ENCODE measurements at places on chromosomes 7 and 10. TPM values are rescaled to one million over a fixed set of nuclear protein-coding genes. Genes with fewer than 3 reads are reported as not detected.
A peak's percentile ranks its signal among the peaks of the same experiment; 100 is the strongest.

The RPEL1 gene
- total RNA-seq: 0.13 TPM

The CUEDC2 gene
- total RNA-seq: 55.8 TPM

The SH2D4B gene
- under 0.01 TPM for total RNA-seq

The ITPRID1 gene
- not detected for total RNA-seq

DNA sequence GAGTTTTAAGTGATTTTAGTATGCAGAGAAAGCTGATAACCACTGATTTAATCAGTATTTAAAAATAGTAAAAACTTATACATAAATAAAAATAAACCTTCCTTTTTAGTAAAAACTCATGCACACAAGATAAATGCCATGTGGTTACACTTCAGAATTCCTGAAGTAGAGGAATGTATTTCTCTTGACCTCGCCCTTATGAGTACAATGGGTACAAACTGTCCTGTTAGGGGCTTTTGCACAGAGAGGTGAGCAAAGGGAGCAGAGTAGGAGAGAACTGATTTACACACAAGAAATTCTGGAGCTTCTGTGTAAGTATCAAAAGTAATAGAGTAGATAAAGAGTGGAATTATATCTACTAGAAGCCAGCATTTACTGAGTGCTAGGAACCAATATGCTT, 279.6 kb downstream of the PPP1R3A start:
- no peak for DNase-seq

DNA sequence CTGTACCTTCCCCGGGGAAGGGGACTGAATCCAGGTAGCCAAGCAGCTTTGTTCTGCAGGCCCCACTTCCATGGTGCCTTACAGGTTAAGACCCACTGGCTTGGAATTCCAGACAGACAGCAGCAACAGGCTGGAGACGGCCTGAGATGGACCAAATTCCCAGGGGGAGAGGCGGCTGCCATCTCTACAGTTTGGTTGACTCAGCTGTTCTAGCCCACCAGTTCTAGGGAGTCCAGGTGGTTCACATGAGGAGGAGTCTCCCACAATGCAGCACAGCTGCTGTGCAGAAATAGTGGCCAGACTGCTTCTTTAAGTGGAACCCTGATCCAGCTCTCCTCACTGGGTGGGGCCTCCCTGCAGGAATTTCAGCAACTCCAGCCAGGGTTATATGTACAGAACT, 74.1 kb downstream of the C10orf67 start:
- DNase-seq: no peak

DNA sequence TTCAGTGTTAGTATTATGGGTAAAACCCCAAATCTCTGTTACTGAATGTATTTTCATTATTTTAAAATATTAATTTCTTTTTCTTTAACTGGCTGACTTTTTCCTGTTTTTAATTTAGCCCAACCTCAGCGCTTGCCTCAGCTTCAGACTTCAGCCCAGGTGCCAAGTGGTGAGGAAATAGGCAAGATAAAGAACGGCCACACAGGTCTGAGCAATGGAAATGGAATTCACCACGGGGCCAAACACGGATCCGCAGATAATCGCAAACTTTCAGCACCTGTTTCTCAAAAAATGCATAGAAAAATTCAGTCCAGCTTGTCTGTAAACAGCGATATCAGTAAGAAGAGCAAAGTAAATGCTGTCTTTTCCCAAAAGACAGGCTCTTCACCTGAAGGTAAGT, 57.5 kb downstream of the MDFIC start:
- DNase-seq: peak; percentile 27

DNA sequence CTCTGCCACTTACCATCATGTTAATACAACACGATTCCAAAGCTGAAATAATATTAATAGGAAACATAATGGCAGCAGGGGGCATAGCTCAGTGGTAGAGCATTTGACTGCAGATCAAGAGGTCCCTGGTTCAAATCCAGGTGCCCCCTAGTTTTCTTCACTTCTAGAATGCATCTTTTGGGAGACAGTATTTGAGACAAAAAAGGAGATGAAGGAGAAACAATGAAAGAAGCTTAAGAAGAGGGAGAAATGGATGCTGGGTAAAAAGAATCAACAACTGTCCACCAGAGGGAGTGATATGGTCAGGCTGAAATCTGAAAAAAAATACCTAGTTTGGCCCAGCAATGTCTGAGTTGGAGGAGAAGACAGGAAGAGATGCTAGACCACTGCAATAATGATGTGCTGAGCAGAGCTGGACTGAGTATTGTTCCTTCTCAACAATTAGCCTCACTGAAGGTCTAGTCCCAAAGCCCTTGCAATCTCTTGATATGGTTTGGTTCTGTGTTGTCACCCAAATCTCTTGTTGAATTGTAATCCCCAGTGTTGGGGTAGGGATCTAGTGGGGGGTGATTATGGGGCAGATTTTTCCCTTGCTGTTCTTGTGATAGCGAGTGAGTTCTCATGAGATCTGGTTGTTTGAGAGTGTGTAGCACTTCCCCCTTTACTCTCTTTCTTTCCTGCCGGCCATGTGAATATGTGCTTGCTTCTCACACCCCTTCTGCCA, 48.3 kb downstream of the ZNF783 start:
- DNase-seq: peak; percentile 24

DNA sequence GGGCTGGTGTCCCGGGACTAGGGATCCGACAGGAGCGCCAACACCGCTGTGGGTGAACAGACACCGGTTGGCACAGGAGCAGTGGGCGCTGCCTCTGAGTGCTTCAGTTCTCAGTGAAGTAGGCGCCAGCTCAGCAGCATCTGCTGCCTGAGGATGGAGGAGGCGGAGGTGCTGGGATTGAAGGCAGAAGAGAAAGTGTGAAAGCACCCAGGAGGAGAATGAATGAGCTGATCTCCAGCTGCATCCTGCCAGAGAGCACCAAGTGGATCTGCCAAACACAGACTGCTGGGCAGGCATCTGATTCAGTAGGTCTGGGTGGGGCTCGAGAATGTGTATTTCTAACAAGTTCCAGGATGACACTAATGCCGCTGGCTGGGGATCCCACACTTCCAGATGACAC, 74.5 kb downstream of the LANCL2 start:
- no peak for DNase-seq

DNA sequence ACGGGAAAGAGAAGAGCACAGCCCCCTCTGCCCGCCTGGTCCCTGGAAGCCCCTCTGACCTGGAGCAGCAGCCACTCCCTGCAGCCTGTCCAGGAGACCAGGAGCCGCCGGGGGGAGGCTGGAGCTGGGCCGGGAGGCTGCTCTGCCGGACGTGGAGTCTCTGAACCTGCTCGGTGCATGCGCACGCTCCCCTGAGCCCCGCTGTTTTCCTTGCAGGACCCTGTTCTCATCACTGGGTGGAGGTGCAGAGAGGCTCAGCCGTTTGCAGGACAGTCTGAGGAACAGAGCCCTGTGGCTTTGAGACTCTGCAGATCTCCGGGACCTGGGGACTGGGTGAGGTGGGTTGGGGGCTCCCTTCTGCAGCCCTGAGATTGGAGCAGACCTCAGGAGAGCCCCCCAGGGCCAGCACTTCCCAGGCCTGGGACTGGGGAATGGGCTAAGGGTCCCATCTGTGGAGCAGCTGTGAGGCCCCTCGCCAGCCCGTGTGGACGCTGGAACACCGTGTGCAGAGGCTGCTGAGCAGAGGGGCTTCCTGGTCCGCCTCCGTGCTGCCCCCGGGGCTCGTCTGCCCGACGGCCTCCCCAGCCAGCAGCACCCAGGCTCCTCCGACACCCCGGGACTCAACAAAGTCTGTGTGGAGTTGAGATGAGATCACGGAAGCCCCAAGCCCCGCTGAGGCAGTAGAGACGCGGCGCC, 48.5 kb upstream of the ADGRA1 start:
- no peak for DNase-seq

DNA sequence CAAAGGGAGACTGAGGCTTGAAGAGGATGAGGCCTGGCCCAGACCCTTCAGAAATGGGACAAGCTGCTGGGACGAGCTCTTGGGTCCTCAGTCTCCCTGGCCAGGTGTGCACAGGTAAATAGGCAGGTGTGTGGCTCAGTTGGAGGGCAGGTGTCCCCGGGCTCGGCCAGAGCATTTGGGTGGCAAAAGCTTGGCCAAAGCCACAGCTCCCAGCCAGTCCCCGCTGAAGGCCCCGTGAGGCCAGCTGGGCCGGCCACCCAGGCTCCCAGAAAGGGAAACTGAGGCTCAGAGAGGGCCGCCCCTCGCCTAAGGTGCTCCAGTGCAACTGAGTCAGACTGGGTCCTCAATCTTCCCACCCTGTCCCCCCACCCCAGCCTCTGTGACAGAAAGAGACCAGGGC, 37.3 kb downstream of the MICALL2 start:
- no peak for DNase-seq

DNA sequence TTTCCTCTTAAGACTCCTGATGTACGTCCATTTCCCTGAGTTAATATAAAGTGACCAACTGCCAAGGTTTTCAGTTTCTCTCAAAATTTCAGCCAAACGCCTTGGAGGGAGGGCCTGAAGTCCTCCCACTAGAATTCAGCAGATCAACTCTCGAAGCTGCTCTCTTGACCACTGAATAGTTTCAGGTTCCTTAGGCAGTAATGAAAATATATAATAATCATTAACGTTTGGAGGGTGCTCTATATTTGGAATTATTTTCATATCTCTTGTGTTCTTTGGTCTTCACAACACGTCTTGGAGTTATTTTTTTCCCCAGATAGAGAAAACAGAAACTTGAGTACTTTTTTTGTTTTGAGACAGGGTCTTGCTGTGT, 123.6 kb upstream of the SFMBT2 start:
- DNase-seq: no peak

GRCh38 chr7:51732951-51733350, 416.3 kb upstream of the COBL start:
- no peak for DNase-seq

- DNase-seq: no peak
These were observed 129.4 kb downstream of the SLC16A9 start for GRCh38 chr10:59580026-59580863.

DNA sequence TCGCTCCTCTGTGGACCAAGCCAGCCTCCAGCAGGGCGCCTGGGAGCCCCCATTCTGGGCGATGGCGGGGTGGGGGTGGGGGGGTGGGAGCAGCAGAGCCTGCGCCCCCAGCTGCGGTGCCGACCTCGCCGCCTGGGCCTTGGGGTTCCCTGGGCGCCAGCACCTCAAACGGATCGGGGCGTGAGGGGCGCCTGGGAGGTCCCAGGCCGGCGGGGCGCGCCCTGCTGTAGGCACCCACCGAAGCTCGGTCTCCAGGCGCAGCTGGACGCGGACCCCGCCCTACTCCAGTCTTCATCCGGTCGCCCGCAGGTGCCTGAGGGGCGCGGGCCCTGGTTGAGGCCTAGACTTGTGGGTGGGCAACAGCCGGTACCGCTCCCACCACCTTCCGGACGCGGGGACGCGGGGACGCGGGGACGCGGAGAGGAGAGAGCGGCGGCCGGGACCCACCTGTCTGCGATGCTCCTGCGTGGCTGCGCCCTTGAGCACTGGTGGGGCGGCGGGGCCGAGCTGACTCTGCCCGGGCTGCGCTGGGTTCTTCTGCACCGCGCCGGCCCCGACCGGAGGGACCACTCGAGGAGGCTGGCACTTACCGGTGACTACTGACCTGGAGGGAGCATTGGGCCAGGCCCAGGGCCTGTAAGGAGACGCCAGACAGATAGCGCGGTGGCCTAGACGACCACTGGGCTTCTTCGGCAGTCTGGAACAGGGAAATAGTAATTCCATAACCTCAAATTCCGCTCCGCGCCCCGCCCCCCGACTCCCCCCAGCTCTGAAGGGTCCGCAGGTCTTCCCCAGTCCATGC, 5.5 kb upstream of the KCP start:
- DNase-seq: no peak
